Activated effector memory CD4-positive, alpha-beta T cell treated with anti-CD3 and anti-CD28 coated beads, Interleukin-2, amount 50 U/mL, for 16 hours (primary cell): ENCODE measurements at places on chromosomes 13 and 19.

DNA sequence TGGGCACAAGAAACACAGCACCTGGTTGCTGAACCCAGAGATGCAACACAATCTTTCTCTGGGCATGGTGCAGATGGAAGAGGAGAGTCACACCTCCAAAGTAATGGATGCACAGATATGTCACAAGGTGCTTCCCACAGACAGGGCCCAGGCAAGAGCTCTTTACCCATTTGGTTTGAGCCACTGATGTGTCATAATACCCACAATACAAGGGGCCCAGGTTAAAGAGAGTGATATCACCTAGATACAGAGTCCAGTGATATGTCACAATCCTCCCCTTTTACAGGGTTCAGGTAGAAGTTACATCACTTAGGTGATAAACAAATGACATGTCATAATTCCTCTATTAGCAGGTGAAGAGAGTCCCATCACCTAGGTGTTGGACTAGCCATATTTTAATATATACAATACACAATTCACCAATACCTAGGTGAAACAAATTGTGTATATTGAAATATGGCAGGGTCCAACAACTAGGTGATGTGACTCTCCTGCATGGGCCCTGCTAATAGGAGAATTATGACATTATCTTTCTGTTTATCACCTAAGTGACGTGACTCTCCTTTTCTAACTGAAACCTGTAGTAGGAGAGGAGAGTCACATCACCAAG lies 5.6 kb upstream of the ZNF43 start:
- no peak for DNase-seq

GRCh38 chr13:97256343-97256783 lies 34.2 kb downstream of the MBNL2 start:
- DNase-seq, result no peak

- no peak for DNase-seq
These were observed 526.9 kb downstream of the MYO16 start for GRCh38 chr13:109156181-109156935.

- no peak for DNase-seq
These were observed 2.7 kb upstream of the ELAVL3 start for GRCh38 chr19:11483366-11484111.

GRCh38 chr13:108961542-108962125 lies 332.2 kb downstream of the MYO16 start:
- DNase-seq, result no peak

GRCh38 chr19:42122691-42123607 lies 9.3 kb downstream of the POU2F2 start:
- peak; percentile 89 for DNase-seq

DNA sequence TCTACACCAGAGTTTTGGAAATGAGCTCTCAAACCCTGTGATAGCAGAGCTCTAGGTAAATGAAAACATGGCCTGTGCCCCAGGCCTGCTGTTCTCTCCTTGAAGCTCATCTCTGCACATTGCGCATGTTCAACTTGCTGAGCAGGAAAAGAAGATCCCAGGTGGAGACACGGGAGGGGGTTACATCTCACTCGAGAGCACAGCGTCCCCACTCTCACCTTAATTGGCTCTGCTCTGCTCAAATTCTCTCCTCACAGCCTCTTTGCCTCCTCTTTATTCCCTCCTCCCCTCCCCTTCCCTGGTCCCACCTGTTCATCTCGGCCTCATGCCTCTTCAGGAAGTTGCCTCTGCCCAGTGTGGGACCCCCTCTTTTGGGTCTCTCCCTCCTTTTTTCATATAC lies 44.7 kb downstream of the RGCC start:
- no peak for DNase-seq

- no peak for DNase-seq
These were observed 80.0 kb upstream of the TM9SF2 start for GRCh38 chr13:99421271-99421670.

DNA sequence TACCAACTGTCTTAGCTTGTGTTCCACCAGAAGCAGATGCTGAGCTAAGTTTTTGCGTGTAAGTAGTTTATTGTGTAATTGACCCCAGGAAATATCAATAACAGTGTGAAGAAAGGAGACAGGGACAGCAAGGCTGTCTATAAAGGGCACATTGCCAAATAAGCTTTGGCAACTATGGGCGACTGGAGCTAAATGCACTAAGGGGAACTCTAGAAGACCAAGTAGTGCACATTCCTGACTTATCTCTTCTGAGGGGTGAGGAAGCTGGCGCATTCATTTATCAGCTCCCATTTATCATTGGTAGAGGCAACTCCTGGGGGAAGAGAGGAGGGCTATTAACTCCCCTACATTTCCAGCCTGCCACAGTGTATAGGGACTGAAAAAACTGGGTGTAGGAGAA lies 135.0 kb downstream of the DLEU7 start:
- no peak for DNase-seq

- DNase-seq, result no peak
These were observed 32.9 kb downstream of the ZDHHC20 start for GRCh38 chr13:21426238-21426637.

- DNase-seq, result peak; percentile 53
These were observed 60.4 kb downstream of the RASA3 start for GRCh38 chr13:114071991-114072390.

DNA sequence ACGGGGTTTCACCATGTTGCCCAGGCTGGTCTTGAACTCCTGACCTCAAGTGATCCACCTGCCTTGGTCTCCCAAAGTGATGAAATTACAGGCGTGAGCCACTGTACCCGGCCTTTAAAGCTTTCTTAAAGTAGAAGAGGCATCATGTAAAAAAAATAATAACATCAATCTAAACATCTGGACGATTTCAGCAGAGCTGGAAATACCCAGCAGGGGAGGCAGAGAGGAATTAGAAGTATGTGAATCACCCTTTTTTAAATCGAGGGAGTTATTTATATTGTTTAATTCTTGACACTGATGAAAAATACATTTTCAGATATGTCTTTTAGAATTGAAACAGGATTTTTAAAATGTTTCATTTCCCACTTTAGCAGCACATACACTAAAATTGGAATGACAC lies 37.4 kb upstream of the MTIF3 start:
- DNase-seq, result no peak

DNA sequence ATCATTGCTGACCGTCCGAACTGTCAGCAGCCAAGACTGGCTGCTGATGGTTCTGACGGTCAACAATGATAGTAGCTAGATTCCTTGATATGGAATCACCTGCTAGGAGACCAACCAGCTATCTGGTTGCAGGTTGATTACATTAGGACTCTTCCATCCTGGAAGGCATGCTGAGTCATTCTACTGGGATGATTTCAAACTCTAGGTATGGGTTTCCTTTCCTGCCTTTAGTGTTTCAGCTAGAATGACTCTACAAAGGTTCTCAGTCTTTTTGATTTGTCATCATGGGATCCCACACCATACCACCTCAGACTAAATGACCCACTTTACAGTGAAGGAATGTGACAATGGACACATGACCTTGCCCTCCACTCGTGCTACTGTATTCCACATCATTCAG lies 138.1 kb upstream of the KL start:
- DNase-seq, result no peak

- no peak for DNase-seq
These were observed 35.8 kb downstream of the ZIC5 start for GRCh38 chr13:99935772-99936171.

GRCh38 chr13:106566641-106567473 lies 1.1 kb downstream of the ARGLU1 start:
- DNase-seq, result peak; percentile 76

GRCh38 chr13:46520166-46520565 lies 32.8 kb upstream of the LRCH1 start:
- no peak for DNase-seq

DNA sequence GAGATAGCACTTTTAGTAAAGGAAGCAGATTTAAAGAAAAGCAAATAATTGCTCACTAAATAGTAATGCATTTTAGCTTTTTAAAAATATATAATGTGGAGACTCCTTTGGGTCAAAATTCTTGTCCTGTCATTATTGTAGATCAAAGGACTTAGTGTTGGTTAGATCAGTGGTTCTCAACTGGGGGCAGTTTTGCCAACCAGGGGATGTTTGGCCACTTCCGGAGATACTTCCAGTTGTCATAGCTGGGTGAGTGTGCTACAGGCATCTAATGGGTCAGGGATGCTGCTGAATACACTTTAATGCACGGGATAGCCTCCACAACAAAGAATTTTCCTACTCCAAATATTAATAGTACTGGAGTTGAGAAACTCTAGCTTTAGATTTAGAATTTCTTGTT lies 126.8 kb downstream of the LMO7 start:
- no peak for DNase-seq

GRCh38 chr13:106596275-106596937 lies 28.5 kb upstream of the ARGLU1 start:
- DNase-seq, result no peak

DNA sequence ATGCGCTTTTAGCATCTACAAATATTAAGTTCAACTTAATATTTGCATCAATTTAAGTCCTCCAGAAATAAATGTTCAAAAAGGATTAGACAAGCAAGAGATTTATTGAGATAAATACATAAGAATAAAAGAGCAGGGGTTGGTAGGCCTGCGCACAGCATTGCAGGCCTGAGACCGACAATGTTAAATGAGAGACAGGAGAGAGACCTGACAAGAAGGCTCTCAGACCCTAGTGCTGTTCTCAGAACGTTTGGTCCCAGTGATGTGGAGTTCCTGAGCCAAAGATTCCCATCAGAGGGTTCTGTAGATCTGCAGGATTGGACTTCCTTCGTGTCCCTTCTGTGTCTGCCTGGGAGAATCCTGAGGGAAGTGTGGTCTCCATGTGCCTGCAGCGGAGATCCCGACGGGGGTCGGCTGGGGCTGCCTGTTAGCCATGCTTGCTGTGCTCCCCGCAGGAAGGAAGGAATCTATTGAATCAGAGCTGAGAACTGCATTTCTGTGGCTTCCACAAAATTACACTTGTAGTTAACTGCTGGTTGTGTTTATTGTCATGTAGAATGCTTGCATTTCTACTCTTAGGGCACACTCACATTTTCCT lies 369.9 kb upstream of the SLC10A2 start:
- DNase-seq, result no peak

DNA sequence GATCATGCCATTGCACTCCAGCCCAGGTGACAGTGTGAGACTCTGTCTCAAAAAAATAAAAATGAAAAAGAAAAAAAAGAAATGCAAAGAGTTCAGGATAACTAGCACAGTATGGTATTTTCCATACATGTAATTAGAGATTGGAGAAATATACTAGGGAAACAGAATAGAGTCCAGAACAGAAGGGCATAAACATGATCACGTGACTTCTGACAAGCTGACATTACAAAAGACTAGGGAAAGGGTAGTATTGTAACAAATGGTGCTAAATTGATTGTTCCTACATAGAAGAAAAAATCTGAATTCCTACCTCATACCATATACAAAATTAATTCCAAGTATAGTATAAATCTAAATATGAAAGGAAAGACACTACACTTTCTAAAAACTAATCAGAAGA lies 1.3 kb upstream of the NLRP5 start:
- no peak for DNase-seq
